ENCODE measurements at places on chromosomes 2 and 18.

DNA sequence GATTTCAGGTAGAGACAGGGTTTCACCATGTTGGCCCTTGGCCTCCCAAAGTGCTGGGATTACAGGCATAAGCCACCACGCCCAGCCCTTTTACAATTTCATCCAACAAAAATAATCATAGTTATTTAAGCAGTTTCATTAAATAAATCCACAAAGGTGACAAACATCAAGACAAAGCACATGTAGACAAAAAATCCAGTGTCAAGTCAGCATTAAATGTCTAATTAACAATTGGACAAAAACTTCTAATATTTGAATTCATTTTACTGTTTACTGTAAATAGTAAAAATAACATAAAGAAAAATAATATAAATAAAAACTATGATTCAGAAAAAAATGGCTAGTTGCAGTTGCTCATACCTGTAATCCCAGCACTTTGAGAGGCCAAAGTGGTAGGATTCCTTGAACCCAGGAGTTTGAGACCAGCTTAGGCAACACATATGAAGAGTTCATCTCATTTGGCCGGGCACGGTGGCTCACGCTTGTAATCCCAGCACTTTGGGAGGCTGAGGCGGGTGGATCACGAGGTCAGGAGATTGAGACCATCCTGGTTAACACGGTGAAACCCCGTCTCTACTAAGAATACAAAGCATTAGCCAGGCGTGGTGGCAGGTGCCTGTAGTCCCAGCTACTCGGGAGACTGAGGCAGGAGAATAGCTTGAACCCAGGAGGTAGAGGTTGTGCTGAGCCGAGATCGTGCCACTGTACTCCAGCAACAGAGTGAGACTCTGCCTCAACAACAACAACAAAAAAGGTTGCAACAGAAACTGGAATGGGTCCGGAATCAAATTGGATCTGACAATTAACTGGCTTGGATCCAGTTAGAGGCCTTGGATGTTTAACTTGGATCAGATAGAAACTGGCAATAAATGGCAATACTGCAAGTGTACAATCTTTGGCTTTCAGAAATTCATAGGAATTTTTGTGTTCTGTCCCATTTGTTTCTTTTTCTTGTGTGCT is 56.9 kb upstream of the MAT2A start:
- no peak for DNase-seq

GRCh38 chr2:229733611-229734245 is 19.4 kb upstream of the DNER start:
- no peak for DNase-seq

DNA sequence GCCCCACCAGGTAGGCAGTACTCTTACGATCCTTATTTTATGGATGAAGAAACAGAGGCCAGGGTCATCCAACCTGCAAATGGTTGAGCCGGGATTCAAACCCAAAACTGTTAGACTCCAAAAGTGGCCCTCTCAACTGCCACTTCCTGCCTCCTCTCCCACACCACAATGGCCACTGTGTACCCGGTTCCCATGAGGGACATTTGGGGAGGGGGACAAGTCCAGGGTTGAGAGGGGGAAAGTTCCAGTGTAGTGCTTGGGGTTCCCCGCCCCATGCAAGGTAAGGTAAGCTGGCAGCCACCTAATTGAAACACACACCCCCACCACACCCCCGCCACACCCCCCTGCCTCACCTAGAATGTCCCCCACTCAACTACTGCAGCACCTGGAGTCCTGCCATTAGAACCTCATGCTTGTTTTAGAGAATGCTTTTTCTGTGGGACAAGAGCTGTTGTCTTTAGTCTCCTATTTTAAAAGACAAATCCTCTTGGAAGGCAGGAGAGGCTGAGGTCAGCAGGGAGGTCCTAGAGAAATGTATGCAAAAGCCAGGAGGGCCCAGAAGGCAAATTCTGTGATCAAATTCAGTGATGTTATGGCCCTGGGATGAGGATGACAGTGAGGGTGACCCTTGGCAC is 145.2 kb downstream of the ZFP36L2 start:
- no peak for DNase-seq

DNA sequence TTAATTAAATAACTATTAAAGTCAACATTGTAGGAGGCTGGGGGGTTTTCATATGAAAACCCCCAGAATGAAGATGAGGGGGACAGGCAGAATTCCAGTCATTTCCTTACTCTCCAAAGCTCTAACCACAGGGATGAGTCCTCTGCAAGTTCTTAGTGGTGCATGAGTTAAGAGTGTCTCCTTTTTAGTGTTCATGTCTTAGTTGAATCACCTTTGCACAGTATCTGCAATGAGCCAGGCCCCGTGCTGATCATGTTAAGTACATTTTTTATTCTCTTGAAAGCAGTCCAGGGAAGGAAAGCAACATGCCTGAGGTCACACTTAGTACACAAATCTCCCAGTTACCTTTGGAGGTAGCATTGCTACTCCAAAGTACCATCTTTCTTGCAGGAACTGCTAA is 25.7 kb upstream of the MSGN1 start:
- DNase-seq, result no peak

DNA sequence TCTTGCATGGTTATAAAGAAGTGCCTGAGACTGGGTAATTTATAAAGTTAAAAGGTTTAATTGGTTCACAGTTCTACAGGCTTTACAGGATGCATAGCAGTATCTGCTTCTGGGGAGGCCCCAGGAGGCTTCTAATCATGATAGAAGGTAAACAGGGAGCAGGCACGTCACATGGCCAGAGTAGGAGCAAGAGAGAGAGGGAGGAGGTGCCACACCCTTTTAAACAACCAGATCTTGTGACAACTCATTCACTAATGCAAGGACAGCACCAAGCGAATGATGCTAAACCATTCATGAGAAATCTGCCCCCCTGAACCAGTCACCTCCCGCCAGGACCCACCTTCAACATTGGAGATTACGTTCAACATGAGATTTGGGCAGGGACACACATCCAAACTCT is 141.1 kb downstream of the EN1 start:
- no peak for DNase-seq

DNA sequence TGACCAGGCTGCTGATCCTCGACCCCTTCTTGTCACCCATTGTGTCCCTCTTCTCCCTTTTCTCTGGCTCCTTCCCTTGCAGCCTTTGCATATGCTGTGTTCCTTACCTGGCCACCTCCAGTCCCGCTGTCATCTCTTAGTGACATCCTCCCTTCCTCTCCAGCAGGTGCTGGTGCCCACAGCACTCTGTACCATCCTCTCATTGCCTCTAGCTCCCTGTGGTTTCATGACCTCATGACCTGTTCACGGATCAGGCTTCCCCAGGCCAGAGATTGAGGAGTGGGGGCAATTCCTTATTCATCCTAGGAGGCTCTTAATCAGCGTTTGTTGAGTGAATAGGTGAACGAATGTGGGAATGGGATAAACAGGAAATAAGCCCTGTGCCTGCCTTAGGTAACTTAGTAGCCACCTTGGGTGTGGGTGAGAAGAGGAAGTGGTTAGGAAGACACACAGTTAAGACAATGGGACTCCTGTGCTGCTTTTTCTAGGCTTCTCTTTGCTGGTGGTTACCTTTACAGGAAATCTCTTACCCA is 35.5 kb downstream of the ITGA6 start:
- peak; percentile 57 for DNase-seq

Measured in GDM1 (cell line).